ENCODE measurements at places on chromosomes 2 and 18.
A peak's percentile ranks its signal among the peaks of the same experiment; 100 is the strongest.

DNA sequence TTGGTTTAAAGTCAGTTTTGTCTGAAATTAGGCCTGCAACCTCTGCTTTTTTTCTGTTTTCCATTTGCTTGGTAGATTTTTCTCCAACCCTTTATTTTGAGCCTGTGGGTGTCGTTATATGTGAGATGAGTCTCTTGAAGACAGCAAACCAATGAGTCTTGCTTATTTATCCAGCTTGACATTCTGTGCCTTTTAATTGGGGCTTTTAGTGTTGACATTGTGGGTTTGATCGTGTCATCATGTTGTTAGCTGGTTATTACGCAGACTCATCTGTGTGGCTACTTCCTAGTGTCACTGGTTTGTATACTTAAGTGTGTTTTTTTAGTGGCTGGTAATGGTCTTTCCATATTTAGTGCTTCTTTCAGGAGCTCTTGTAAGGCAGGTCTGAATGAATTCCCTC, 18.8 kb downstream of the TMEM87B start:
- no peak for DNase-seq

DNA sequence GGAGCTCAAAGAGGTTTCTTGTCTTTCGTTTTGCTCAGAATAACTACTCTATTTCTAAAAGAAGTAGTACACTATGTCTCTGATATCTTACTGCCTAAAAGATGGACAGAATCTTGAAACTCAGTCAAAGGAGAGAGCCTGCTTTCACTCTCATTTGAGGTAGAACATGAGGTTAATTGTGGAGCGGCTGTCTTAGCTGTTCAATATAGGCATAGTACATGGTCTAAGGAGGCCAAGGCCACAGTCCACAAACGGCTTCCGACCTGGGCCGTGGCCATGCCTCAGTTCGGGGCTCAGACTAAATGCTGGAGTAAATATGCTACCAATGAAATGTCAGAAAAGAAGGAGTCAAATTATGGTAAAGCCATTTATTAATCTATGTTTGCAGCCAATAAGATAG, 185.8 kb upstream of the ACAA2 start:
- DNase-seq = no peak

DNA sequence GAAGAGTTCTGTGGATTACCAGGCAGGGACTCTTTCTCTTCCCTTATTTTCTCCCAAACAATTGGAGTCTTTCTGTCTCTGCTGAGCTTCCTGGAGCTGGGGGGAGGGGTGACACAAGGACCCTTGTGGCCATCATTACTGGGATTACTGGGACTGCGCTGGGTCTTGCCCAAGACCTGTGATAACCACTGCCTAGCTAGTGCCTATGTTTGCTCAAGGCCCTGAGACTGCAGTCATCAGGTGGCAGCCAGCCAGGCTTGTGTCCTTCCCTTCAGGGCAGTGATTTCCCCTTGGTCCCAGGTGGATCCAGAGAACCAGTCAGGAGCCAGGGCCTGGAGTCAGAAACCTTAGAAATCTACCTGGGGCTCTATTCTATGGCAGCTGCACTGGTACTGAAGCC, 355.6 kb downstream of the PARD3B start:
- peak; percentile 34 for DNase-seq

GRCh38 chr2:3751806-3752205, 48.4 kb downstream of the DCDC2C start:
- no peak for DNase-seq

DNA sequence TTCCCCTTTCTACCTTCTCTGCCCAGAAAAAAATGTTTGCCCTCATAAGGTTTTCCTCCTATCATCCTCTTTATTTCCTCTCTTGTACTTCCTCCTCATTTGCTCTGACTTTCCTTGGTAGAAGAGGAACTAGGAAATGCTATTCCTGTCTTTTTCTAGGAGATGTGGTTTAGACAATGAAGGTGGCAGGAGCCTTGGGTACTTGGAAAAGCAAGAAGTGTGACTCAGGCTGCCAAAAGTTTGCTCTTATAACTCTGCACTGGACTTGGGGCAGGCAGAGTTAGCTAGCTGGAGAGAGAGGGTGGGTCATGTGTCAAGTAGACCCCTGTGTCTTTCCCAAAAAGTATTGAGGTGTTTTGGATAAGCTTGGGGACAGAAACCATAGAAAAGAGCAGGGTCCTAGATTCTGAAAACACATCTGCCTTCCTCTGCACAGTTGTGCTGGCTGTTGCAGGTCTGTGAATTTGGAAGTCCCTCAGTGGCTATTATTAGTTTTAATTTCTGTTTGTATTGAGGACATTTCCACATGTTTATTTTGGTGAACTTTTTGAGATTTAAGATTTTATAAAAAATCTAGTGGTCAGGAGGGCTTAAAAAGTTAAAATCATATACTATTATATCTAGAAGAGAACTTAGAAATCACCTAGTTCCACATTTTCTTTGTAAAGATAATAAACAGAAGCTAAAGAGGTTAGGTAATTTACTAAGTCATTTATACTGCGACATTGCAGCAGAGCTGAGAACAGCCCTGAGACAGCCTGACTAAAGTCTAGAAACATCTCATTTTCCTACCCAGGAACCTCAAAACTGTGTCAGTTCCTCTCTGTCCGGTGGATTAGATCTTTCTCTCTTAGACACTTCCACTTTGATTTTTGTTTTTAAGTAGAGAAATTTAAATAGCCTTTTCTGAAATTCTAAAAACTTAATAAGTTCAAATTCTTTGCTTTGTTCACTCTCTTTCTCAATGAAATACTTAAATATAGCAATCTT, 16.0 kb downstream of the INSIG2 start:
- DNase-seq = no peak

DNA sequence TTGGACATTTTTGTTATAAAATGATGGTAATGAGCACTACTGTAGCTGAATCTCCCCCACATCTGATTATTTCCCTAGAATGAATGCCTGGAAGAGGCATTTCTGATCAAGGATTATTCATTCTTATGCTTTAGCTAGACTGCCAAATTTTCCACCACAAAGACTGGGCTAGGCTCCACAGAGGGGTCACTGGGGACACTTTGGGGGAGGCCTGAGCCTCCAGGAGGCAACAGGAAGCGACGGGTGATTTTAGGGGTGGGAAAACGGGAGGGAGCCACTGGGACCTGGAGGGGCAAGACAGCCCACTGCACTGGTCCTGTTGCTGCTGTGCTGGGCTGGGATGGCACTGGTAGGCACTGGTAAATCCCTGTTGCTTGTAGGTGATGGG, 2.4 kb upstream of the ASB1 start:
- no peak for DNase-seq

- no peak for DNase-seq
Measured at GRCh38 chr2:40225670-40226210, 226.2 kb downstream of the SLC8A1 start.

- no peak for DNase-seq
Measured at GRCh38 chr2:224492531-224492930, 90.6 kb upstream of the FAM124B start.

- DNase-seq = no peak
Measured at GRCh38 chr18:32324181-32324580, 134.3 kb downstream of the MEP1B start.

DNA sequence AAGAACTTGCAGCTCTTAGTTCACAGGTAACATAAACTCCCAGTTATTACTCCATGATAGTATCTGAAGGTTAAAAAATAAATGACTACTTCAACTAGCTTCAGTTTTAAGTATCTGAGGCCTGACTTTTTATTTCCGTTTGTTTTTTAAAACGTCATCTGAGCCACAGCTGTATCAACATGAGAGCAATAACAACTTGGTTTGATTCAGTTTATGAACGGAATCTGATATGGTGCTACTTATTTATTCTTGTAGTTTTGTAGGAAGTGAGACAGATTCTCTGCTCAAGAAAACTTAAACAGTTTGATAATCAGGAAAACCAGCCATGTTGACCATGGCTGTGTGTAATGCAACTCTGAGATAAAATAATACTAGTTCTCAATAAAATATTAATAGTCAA, 34.9 kb downstream of the NAB1 start:
- no peak for DNase-seq

DNA sequence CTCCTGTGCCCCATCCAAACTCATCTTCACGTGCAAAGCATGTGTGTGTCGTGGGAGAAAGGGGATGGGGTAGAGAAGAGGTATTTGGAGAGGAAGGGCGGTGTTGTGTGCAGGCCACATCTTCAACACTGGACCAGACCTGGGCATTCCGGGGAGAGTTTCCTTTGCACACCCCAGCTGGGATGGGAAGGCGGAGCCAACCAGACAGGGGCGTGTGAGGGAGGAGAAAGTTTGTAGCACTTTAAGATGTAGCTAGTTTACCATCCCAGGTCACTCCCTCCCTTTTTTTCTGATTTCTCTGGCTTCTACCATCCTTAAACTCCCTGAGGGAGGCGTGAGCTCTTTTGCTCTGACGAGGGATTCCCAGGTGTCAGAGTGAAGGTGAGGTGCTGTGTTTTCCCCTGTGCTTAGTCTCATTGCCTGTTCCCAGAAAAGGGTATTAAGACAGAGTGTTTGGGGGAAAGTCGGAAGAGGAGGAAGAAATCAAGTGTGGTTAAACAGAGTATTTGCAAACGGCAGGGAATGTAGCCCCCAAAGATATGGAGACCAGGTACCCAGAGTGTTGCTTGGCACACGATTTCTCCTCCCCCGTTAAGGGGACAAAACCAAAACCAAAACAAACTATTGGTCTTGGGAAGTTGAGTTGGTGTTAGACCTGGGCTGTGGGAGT, 1.6 kb downstream of the SETBP1 start:
- no peak for DNase-seq

DNA sequence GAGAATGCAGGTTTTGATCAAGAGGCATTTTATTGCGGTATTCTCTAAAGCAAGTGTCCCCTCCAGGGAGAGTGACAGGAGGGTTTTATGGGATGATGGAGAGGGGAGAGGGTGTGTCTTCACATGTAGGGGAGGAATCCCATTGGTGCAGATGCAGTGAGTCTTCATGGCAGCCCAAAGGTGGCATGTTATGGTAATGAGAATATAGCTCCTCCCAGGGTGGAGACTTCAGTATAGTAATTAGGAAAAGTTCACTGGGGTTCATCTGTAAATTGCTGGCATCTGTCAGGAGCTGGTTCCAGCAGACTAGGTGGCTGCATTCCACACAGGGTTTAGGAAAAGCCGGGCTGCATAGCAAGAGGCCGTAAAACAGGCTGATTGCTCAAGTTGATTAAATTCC, 230.7 kb upstream of the CCDC68 start:
- no peak for DNase-seq

- DNase-seq = no peak
Measured at GRCh38 chr2:96549967-96550786, 13.6 kb downstream of the ARID5A start.

DNA sequence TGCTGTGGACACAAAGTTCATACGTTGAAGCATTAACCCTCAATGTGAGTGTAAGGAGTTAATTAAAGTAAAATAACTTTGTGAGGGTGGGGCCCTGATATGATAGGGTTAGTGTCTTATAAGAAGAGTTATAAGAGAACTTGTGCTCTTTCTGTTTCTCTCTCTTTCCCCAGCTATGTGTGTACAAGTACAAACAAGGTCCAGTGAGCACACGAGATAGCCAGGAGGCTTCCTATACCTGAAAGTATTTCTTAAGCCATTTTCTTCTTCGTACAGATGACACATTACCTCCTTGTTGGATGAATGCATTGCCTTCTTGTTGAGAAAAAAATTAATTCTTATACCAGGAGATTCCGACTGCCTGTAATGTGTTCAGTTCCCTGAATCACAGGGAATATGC, 301.2 kb downstream of the PARD3B start:
- no peak for DNase-seq

DNA sequence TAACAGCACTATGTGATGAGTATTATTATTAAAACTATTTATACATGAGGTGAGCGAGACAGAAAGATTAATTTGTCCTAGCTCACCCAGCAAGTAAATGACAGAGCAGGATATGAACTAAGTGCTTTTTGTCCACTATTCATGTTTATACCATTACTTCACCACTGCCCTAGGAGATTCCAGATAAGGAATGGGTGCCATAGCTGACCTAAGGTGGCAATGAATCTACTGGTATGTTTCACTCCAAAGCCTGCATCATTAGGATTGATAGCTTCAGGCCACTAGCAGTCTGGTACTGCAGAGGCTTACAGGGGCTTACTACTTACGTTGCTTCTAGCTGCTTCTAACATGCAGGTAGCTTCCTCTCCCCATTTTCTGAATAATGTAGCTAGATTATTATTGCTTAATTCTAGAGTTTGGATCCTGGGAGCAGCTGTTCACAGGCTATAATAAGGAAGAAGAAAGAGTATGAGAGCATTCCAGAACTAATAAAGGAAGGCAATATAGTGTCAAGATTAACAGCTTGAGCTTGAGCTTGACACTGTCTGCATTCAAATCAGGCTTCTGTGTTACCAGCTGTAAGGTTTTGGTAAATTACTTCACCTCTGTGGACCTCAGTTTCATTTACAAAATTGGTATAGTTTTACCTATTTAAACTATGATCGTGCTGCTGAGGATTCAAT, 153.7 kb downstream of the GALNT3 start:
- no peak for DNase-seq

DNA sequence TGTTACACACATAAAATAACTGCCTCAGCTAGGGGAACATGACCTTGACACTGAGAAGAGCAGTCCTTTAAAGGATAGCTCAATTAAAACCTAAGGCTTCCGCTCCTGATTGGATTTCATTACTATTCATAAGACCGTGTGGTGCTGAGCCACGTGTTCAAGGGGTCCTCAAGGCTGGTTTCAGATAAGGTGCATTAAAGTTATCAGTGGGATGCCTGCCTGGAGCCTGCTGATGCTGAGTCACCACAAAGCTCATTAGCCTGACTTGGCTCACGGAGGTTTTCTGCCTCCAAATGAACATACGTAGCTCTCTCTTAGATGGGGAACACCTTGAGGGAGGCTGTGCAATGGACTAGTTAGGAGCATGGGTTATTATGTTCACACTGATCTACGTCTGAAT, 518.9 kb downstream of the TDRD15 start:
- no peak for DNase-seq

- DNase-seq = no peak
Measured at GRCh38 chr18:49359732-49360444, 100.6 kb downstream of the DYM start.

- DNase-seq = no peak
Measured at GRCh38 chr18:63339920-63340484, 20.4 kb upstream of the BCL2 start.

GRCh38 chr18:54521846-54522245, 69.2 kb upstream of the DYNAP start:
- DNase-seq = no peak

DNA sequence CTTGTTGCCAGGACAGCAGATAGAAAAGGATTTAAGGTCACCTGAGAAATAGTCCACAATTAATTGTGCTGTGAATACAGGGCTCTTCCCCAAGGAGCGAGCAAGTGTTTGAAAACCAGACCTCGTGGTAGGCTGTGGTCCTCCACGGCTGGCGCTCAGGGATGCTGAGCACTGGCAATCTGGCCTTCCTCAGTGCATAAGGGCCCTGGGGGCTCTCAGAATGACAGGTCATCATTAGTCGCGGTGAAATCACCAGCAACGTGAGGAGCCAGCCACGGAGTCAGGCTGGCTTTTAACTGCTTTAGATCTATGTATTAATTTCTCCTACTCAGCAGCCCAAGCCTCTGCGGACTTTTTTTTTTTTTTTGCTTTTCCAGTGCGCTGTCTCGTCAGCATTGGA, 148.5 kb downstream of the FHOD3 start:
- no peak for DNase-seq
